ENCODE measurements at places on chromosomes 7 and 10. TPM values are rescaled to one million over a fixed set of nuclear protein-coding genes. Genes with fewer than 3 reads are reported as not detected.

The HOXA4 gene
- not detected for polyA plus RNA-seq

The CYP2C8 gene
- not detected for polyA plus RNA-seq

The AKR1C4 gene
- polyA plus RNA-seq: not detected

GRCh38 chr10:79242620-79243152 is 104.6 kb upstream of the PPIF start:
- peak overlapping the region; percentile 75 for H3K4me3 ChIP-seq
- no peaks in the 10 kb centered on the region for H3K27me3 ChIP-seq
- H3K4me1 ChIP-seq: peaks cover 82% of the 10 kb centered on the region
- DNase-seq: peak; percentile 61
- peak overlapping the region; percentile 87 for H3K27ac ChIP-seq

GRCh38 chr7:45691155-45691656 is 117.0 kb downstream of the ADCY1 start:
- H3K27ac ChIP-seq: no peak overlapping the region
- H3K4me3 ChIP-seq: no peak overlapping the region
- H3K4me1 ChIP-seq: no peaks in the 10 kb centered on the region

DNA sequence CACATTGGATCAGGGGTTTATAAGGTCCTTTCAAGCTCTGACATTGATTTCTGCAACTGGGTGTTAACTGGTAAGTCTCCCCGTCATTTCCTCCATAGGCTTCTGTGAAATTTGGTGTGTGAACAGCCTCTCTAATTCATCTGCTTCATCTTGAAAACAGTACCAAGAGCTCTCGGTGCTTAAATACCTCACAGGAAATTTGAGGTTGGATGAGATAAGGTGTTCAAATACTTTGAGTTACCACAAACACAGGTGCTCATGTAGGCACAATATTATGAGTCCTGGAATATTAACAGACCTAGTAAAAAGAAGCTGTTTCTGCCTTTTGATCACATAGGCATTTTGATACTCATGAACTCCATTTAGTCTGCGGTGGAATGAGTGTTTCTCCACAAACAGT is 85.2 kb downstream of the RTKN2 start:
- no peaks in the 10 kb centered on the region for H3K36me3 ChIP-seq
- no peak overlapping the region for H3K27ac ChIP-seq
- no peak for DNase-seq
- H3K27me3 ChIP-seq: no peaks in the 10 kb centered on the region

DNA sequence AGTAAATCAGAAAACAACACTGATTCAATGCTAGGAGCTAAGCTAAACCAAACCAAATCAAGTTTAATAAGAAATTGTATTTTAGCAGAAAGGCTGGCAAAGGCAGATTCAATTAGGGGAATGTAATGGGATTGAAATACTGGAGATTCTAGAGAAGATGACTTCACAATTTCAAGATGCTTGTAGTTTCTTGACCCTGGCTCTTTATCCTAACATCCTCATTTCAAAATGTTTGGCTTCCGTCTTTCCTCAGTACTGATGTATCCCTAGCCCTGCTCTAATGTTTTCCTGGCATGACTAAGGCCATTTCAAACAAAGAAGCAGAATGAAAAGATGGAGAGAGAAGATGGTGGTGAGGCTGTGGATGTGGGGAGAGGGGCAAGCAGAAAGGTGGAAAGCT is 2.7 kb upstream of the JCAD start:
- H3K4me1 ChIP-seq: peaks cover 12% of the 10 kb centered on the region
- no peak overlapping the region for H3K4me3 ChIP-seq
- H3K36me3 ChIP-seq: no peaks in the 10 kb centered on the region
- no peak overlapping the region for H3K27ac ChIP-seq
- H3K27me3 ChIP-seq: peaks cover 38% of the 10 kb centered on the region

DNA sequence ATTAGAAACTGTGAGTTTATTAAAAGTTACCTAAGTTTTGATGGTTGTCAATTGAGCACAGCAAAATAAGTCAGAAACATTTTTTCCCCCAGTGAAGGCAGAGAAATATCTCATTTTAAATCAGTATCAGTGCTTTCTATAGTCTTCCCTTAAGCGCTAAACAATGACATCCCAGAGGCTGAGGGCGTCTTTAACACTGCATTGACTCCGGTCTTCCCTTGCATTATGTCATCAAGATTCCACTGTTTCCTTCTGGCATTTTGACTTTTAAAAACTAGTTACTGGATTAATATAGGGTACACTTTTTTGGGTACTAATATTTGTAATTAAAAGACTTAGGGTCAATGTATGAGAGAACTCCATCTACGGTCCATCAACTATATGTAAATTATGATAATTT is 3.9 kb downstream of the GLUD1 start:
- no peaks in the 10 kb centered on the region for H3K27me3 ChIP-seq
- H3K27ac ChIP-seq: no peak overlapping the region
- H3K4me3 ChIP-seq: no peak overlapping the region
- peaks cover 31% of the 10 kb centered on the region for H3K4me1 ChIP-seq

DNA sequence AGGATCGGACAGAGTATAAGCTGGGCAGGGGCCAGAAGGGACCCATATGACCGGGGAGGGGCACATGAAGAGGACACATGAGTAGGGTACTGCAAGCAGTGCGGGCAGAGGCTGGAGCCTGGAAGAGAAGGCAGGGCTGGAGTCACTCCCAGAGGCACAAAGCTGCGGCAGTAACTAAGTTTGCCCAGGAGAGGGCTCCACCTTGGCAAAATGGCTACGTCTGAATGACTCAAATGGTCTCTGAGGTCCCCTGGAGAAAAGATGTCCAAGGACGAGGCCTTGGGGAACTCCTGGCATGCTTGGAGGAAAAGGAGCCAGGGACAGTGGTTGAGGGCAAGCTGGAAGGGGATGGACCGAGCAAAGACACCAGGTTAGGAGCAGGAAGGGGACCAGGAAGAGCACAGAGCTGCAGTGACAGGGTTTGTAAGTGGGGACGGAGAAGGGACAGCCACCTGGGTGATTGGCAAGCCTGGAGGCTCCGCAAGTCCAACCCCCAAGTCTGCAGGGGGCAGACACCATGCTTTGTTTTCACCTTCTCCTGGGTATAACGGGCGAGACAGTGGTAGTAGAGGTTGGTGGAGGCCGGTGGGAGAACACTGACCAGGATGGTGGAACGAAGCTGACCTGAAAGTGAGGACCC is 43.1 kb upstream of the LBX1 start:
- H3K4me3 ChIP-seq: no peak overlapping the region
- DNase-seq: peak; percentile 23
- H3K36me3 ChIP-seq: no peaks in the 10 kb centered on the region
- no peak overlapping the region for H3K27ac ChIP-seq
- peaks cover 12% of the 10 kb centered on the region for H3K27me3 ChIP-seq

GRCh38 chr10:2205406-2205805 is 468.1 kb upstream of the ADARB2 start:
- no peak overlapping the region for H3K4me3 ChIP-seq
- no peak for DNase-seq
- H3K4me1 ChIP-seq: no peaks in the 10 kb centered on the region
- no peaks in the 10 kb centered on the region for H3K27me3 ChIP-seq
- no peak overlapping the region for H3K27ac ChIP-seq

GRCh38 chr10:113687037-113687436 is 7.3 kb downstream of the CASP7 start:
- no peak overlapping the region for H3K27ac ChIP-seq
- peaks cover 4% of the 10 kb centered on the region for H3K36me3 ChIP-seq
- peaks cover 11% of the 10 kb centered on the region for H3K4me1 ChIP-seq
- DNase-seq: no peak
- H3K27me3 ChIP-seq: no peaks in the 10 kb centered on the region
- no peak overlapping the region for H3K4me3 ChIP-seq

- H3K4me1 ChIP-seq: no peaks in the 10 kb centered on the region
- no peak overlapping the region for H3K4me3 ChIP-seq
- DNase-seq: no peak
- H3K27ac ChIP-seq: no peak overlapping the region
- H3K36me3 ChIP-seq: no peaks in the 10 kb centered on the region
Measured at GRCh38 chr10:63534723-63535122, 13.5 kb downstream of the REEP3 start.

GRCh38 chr10:60883187-60883586 is 60.8 kb downstream of the RHOBTB1 start:
- H3K4me3 ChIP-seq: no peak overlapping the region
- H3K27me3 ChIP-seq: no peaks in the 10 kb centered on the region
- H3K27ac ChIP-seq: no peak overlapping the region
- H3K36me3 ChIP-seq: no peaks in the 10 kb centered on the region

DNA sequence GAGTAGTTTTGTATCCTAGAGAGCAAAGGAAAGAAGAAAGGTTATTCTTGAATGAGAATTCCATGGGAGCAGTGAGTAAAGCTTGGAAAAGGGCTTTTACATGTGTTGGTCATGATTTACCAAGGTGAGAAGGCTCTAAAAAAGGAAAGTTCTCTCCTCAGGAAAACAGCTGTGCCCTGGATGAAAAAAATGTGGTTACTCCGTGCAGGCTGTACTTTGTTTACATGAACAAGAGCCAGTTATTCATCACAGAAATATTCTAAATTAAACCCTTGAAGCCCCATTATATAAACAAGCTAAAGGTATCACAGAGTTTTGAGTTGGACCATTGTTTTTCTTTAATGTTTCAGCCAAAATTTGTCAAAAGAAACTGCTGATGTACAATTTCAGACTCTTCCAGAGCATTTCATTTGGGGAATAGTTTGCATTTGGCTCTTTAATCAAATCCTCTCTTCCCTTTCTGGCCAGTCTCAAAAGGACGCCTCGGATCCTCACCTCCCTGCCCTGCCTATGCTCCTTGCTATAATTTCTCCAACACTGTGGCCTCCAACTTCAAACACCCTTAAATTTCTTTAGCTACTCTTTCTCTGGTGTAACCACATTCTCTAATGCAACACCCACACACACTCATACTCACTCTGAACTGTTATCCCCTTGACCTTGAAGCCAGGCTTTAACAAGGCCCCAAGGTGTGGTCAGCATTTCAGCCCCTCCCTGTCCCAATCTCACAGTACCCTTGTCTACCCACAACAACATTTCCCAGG is 47.4 kb downstream of the AFAP1L2 start:
- H3K4me1 ChIP-seq: no peaks in the 10 kb centered on the region
- no peaks in the 10 kb centered on the region for H3K27me3 ChIP-seq
- H3K36me3 ChIP-seq: no peaks in the 10 kb centered on the region
- no peak overlapping the region for H3K27ac ChIP-seq
- DNase-seq: no peak
- H3K4me3 ChIP-seq: no peak overlapping the region

GRCh38 chr7:50641442-50642405 is 76.5 kb upstream of the DDC start:
- H3K4me1 ChIP-seq: no peaks in the 10 kb centered on the region
- no peaks in the 10 kb centered on the region for H3K36me3 ChIP-seq
- H3K27me3 ChIP-seq: no peaks in the 10 kb centered on the region
- no peak overlapping the region for H3K4me3 ChIP-seq
- no peak for DNase-seq
- H3K27ac ChIP-seq: no peak overlapping the region

DNA sequence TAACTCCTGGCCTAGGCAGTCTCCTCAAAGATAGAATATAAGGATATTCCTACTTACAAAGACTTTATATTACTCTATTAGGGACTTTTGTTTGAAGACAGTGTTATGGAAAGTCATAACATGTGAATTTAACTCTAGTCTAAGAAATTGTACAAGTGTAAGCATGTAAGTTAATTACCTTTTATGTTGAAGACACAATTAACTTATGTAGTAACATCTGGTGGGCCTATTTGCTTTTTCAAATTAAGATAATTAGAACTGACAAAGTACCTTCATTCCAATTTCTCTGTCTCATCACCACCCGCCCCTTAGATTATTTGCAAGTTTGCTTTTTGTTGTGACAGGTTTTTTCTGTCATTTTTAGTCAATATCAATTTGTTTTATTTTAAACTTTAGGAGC is 126.0 kb upstream of the THSD7A start:
- no peak overlapping the region for H3K4me3 ChIP-seq
- no peak overlapping the region for H3K27ac ChIP-seq
- no peaks in the 10 kb centered on the region for H3K36me3 ChIP-seq
- no peak for DNase-seq
- H3K27me3 ChIP-seq: no peaks in the 10 kb centered on the region

DNA sequence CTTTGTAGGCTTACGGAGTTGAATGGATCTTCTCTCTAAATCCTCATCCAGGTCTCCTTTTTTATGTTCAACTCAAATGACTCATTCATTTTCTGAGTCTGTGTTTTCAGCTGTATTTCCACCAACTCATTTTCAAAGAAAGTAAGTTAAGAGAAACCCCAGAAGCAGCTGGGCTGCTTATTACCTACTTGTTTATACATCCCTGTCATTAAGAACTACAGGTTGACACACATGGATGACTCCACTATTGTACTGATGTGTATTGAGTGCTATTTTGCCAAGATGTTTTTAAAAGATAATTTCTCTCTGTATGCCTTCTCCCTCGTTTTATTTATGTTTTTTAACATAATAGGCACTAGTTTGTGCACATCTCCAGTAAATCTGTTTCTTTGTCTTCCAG is 41.9 kb downstream of the DGKI start:
- H3K27ac ChIP-seq: no peak overlapping the region
- no peaks in the 10 kb centered on the region for H3K36me3 ChIP-seq
- H3K4me1 ChIP-seq: no peaks in the 10 kb centered on the region
- H3K27me3 ChIP-seq: no peaks in the 10 kb centered on the region

Measured in CD14-positive monocyte (primary cell).